ENCODE measurements at places on chromosomes 4 and X.

DNA sequence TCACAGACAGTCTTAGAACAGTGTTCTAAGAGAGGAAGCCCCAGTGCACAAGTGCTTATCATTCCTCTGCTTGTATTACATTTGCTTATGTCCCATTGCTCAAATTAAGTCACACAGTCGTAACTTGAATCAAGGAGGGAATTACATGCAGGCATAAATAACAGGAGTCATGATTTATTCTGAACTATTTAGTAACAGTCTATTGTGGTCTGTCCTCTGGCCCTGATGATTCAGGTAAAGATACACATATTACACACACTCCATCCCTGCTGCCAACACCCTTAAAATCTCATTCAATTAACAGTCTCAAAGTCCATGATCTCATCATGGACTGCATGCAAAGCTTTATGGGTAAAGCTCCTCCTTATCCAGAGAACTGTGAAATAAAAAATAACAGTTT lies 60.1 kb downstream of the GRIA2 start:
- DNase-seq: no peak

GRCh38 chr4:7772711-7773385 lies 166.8 kb downstream of the AFAP1 start:
- DNase-seq: peak; percentile 85

GRCh38 chr4:176321589-176321988 lies 1.8 kb downstream of the SPCS3 start:
- DNase-seq: no peak

GRCh38 chr4:113040793-113041192 lies 8.7 kb upstream of the ANK2 start:
- DNase-seq: no peak

Measured in H7 (cell line).